SHP77 (cell line): ENCODE measurements at places on chromosomes 1 and 21.

- DNase-seq = peak; percentile 62
These were observed 477.6 kb downstream of the NPHP4 start for GRCh38 chr1:5514527-5515183.

GRCh38 chr1:155170101-155170785 lies 2.9 kb downstream of the KRTCAP2 start:
- no peak for DNase-seq

- DNase-seq = no peak
These were observed 86.9 kb downstream of the LRRC8D start for GRCh38 chr1:89907727-89908212.

GRCh38 chr1:224430511-224431113 lies 4.0 kb downstream of the WDR26 start:
- DNase-seq = no peak

DNA sequence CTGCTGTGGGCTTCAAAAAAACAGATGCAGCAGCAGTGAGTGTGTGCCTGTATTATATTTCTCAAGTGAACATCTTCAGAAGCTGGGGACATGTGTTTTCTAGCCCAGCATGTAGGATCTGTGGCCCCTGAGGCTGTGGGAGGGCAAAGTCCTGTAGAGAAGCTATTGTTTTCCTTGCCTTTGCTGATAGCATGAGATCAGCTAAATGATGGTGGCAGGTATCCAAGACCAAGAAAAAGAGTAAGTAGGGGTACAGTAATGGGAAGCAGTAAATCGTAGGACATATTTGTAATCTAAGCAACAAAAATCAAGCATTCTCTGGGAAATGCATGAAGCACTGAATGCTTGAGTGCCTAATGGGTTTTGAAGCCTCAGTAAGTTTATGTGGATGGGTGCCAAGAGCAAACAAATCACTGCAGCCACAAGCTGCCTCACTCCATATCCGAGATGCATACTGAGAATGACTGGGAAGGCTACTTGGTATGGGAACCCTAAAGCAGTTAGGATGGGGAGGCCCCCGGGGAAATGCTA lies 98.3 kb downstream of the CD58 start:
- DNase-seq = no peak

DNA sequence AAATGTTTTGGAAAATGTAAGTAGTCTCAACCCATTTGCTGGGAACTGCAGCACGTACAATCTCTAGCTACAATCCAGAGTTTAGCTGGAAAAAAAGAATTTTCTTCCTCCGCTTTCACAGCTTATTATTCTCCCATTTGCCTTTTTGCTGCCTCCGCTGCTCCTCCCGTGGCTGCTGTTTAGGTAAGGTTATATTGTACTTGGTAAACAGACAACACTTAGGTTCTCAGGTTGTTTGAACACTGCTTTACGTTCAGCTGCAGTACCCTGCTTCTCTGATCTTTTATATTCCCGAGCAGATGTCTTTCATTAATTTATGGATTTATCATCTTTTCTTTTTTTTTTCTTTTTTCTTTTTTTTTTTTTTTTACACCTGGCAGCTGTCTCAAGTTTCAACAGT lies 14.3 kb downstream of the PROX1 start:
- DNase-seq = peak; percentile 66

DNA sequence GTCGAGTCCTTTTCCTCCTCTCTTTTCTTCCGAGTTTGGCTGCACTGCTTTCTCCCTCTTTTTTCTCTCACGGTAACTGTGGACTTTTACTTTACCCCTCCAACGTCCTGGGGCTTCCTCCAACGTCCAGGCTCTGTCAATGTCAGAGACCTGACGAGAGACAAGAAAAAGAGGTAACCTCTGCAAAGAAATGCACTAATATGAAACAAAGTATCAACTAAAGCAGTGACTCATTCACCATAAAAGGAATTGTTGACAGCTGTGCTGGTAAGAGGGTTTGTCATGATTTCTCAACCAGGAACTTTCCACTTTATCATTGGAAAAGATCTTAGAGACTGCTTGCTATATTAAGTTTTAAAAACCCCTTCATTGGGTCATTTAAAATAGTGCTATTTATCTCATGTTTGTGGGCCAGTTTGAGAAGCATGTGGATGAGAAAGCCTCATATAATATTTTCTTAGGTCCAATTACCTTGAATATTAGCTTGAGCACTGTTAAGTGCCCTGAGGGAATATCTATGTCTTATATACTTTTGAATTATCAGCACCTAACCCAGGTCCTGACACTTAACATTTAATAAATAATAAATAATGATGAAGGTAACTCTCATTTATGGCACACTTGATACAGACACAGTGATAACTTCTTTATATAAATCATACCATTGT lies at the start of gene GBP2:
TSS of gene GBP2 (minus strand) at position 202 of the 668 bp plus-strand sequence. CDS start 4,148 bp downstream, outside the sequence.
- DNase-seq = no peak

DNA sequence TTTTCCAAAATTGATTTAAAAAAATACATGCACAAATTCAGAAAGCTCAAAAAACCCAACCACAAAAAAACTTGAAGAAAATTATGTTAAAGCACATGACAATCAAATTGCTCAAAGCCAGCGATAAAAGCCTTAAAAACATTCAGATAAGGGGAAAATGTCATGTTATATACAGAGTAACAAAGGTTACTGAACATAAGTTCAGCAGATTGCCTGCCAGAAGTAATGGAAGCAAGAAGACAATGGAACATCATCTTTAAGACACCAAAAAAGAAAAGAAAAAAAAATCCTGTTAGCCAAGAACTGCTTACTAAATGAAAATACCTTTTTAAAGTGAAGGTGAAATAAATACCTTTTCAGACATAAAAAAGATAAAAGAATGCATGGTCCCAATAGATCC lies 147.2 kb upstream of the SGIP1 start:
- no peak for DNase-seq

GRCh38 chr1:40783001-40783905 lies at the start of gene KCNQ4:
KCNQ4 (plus strand) TSS chr1:40783787; CDS start chr1:40784094, 307 bp downstream.
- no peak for DNase-seq

DNA sequence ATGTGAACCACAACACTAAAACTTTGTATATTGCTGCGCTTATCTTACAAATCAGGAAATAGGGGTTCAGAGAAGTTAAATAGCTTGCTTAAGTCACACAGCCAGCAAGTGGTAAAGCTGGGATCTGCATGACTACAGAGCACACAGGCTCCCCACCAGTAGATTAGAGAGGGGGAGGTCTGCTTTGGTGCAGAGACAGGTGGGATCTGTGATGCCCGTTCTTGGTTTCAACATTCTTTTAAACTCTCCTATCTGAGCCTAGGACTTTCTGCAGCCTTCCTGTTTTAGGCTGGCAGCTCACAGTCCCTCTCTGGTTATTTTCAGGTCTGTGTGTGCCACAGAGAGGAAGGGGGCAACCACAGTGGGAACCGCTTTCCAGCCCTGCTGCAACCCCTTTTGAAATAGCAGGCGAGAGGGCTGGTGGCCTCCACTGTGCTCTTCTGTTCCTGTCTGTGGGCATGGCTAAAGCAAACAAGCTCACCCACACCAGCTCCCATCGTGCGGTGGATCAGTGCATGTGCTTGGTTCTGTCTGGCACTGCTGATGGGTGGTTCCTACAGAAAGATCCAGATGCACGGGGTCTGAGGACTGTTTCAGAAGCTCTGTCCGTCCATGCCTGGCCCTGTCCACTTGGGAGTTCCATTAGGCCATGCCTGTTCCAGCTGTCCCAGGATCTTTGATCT lies 1.7 kb upstream of the IL6R start:
- DNase-seq = no peak

DNA sequence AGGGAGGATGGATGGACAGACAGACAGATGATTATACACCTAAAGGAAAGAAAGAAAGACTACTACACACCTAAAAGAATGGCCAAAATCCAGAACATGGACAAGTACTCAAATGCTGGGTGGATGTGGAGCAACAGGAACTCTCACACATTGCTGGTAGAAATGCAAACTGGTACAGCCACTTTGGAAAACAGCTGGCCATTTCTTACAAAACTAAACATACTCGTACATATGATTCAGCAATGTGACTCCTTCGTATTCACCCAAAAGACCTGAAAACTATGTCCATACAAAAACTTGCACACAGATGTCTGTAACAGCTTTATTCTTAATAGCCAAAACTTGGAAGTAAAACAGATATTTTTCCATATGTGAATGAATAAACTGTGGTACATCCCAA lies 51.3 kb downstream of the PRPF38A start:
- no peak for DNase-seq

GRCh38 chr21:34639882-34640788 lies 25.2 kb upstream of the RCAN1 start:
- no peak for DNase-seq

DNA sequence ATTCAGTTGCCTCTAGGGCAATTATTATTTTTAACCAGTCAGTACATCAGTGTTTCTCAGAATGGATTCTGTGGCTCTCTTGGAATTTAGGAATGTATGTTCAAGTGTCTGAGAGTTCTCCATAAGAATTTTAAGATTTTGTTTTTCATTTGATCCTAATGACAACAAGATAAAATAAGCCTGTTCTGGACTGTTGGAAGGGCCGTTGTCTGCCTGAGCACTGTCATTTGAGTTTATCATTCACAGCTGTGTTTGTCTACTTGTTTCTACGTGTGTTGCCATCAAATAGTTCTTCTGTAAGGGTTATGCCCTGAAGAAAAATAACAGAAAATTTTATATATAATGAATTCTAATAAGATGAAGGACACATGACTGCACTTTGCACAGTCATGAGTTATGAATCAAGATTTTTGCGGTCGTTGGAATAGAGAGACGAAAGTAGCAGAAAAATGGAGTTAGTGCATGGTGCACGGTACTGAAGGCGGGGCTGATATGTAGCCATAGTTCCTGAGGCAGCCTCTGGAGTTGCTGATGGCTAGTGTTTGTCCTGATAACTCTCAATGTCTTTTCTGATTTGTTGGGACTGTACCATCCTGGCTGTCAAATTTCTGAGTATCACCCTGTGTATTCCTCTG lies 92.5 kb downstream of the NOS1AP start:
- DNase-seq = no peak

DNA sequence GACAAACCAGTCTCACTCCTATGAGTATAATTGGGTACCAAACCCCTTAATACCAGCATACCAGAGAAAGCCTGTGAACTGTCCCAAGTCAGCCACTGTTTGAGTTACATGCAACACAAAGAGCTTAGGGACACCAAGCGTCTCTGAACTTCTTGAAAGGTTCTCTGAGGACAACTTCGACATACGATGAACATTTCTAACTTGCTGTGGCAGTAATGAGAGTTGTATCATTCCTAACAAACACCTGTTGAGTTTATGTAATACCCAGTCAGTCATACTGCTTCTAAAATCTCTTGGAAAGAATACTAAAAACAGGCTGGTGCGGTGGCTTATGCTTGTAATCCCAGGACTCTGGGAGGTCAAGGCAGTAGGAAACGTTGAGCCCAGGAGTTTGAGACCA lies 18.4 kb downstream of the CCT8 start:
- DNase-seq = no peak

GRCh38 chr1:214840356-214840755 lies 237.4 kb downstream of the CENPF start:
- no peak for DNase-seq

- DNase-seq = no peak
These were observed 35.6 kb downstream of the MEF2D start for GRCh38 chr1:156464825-156465452.

GRCh38 chr1:44326024-44326701 lies 28.9 kb downstream of the ERI3 start:
- DNase-seq = no peak

- DNase-seq = no peak
These were observed 35.3 kb downstream of the ACOT11 start for GRCh38 chr1:54583307-54583686.

- DNase-seq = peak; percentile 30
These were observed 613 bp upstream of the ERO1B start for GRCh38 chr1:236282425-236282716.

DNA sequence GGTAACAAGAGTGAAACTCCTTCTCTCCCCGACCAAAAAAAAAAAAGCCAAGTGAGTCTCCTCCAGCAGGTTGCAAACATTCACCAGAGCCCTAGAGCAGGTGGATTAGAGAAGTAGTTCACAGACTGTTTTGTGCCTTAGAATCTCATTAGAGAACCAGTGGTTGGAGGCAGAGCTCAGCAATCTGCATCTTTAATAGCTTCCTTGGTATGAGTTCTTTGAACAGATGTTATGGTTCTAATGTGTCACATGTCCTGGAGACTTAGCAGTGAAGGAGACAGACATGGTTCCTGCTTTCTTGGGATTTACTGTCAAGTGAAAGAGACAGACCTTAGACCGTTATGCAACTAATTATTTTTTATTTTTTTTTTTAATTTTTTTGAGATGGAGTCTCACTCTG lies 26.8 kb downstream of the SESN2 start:
- DNase-seq = no peak

DNA sequence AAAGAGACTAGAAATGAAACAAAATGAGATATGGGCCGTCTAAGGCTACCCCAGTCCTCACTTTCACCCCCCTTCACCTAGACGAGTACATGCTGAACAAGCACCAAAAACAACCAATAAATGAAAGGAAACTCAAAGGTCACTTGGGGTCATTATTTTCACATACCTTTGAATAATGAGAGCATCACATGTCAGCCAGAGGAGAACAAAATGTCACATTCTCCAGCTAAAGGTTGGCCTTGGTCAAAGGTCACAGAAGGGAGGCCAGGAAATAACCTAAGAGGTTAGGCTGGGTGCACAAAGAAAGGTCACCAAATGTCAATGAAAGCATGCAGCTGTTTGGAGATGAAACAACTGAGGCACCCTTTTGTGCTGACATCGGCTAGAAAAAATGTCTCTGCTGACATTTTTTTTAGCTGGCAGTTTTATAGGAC lies 288.7 kb upstream of the USP25 start:
- no peak for DNase-seq

DNA sequence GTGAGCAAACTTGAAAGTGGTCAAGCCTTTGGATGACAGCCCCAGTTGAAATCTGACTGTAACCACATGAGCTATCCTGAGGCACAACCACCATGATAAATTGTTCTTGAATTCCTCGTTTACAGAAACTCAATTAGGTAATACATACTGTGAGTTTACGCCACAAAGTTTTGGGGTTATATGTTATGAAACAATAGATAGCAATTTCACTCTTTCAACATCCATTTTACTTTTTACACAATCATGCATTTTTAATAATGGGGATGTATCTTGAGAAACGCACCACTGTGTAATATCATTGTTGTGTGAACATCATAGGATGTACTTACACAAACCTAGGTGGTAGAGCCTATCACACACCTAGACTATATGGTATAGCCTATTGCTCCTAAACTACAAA lies 35.4 kb downstream of the OR2C3 start:
- no peak for DNase-seq

DNA sequence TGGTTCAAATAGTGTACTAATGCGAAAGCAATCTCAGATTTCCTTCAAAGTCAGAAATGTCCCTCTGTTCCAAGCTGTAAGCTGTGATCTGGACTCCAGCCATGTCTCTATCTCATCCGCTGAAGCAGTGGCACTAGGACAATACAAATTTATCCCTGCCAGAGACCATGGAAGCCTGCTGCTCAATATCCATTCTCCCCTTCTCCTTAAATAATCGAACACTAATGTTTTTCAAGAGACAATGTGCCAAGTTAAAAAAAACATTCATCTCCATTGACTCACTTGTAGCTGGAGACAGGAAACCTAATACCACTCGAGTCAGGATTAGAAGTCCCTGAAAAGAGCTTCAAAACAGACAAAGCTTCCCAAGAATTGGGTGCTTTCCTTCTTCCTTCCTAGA lies 38.5 kb upstream of the PGBD5 start:
- DNase-seq = no peak
